GM06990 (cell line): ENCODE measurements at places on chromosomes 1 and 21.

DNA sequence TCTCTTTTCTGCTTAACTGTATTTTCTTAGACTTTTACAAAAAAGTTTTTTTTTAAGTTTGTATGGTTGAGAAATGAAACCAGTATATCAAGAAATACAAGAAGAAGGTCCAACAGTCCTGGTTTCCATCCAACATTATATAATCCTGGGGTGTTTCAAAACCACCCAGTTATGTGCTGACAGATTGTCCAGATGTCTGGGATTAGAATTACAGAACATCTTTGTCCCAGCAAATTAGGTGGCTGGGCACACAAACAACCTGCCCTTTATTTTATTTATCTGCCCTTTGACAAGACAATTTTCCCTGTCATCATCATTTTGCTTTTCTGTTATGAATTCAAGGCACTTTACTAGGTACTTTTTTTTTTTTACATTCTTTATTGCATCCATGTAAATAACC, 622.1 kb downstream of the PLPP3 start:
- no peak for DNase-seq

DNA sequence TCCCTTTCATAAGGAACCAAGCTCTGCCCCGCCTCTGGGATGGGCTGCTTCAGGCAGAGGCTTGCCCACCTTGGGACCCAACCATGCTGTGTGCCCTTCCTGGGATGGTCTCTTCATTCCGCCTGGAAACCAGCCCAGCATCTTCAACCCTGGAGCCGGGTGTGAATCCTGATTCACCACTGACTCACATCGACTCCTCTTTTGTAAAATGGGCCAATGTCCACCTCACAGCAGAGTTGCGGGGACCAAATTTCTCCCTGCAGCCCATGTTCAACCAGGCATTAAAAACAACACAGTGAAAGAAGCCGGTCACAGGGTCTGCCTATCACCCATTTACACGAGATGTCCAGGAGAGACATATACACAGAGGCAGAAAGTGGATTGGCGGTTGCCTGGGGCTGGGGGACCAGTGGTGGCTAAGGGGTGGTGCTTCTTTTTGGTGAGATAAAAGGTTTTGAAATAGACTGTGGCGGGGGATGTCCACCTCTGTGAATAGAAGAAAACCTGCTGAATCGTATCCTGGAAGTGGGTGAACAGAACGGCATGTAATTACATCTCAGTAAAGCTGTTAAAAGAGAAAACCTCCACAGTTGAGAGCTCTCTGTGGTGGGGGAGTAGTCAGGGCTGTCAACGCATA, 6.9 kb upstream of the GPR153 start:
- no peak for DNase-seq

GRCh38 chr1:13661539-13661938, 38.4 kb upstream of the PRDM2 start:
- DNase-seq: no peak

- peak; percentile 48 for DNase-seq
These were observed 26.9 kb downstream of the RPL5 start for GRCh38 chr1:92858564-92859399.

DNA sequence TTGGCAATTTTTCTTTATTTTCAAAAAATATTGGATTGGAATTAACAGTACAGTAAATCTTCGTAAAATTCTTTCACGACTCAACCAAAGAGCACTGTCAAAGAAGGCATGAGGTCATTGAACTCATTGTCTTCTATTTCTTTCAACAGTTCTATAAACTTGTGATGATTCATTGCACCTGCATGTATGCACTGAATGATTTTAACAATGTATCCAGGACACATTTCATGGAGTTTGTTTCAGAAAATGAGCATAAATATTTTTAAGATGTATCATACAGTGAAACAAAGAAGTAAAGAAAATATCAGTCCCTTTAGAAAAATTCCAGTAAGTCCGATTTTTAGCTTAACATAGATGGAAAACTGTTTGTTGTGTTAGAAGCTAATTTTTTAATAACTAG, 33.6 kb upstream of the CD34 start:
- DNase-seq: no peak

GRCh38 chr1:17348593-17349234, 23.3 kb upstream of the PADI6 start:
- peak; percentile 48 for DNase-seq

DNA sequence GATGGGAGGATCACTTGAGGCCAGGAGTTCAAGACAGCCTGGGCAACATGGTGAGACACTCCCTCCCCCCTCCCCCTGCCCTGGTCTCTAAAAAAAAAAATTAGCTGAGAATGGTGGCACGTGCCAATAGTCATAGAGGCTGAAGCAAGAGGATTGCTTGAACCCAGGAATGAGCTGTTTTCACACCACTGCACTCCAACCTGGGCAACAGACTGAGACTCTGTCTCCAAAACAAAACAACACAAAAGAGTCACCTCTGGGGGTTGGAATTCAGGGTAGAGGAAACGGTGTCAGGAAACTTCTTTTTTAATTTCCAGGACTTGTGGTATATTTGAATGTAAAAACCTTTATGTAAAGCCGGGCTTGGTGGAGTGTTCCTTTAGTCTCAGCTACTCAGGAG, 43.2 kb downstream of the RHOU start:
- DNase-seq: no peak

GRCh38 chr1:210330279-210330866, 1.7 kb downstream of the HHAT start:
- no peak for DNase-seq

- DNase-seq: no peak
These were observed 12.2 kb downstream of the NGF start for GRCh38 chr1:115325874-115326273.

DNA sequence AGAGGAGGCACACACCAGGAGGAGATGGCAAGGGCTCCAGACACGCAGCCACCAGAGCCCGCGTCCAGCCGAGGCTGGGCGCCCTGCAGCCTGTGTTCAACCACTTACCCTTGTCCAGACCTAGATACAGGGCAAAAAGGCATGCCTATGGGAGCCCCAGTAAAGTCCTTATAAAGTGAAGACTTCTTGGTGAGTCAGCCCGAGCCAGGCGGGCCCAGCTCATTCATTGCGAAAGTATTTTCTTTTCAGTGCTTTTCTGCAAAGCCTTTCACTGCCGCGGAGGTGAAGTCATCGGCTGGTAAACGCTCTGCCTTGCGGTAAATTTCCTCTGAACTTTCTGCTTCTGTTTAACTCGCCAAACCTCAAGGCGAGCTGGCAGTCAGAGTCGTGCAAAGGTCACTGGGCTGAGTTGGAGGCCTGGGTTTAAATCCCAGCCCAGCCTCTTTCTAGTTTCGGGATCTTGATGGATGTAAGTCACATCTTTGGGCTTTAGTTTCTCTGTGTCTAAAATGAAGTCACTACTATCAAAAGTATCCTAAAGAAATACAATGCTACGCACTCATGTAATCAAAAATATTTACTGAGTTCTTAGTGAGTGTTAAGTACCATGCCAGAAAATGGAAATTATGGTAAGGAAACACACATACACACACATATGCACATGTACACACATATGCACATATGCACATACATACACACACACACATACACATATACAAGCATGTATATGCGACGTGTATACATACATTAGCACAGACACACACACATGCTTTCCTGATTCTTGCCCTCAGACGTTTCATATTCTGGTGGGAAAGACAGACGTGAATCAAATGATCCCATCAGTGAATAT, 54.7 kb upstream of the IFFO2 start:
- peak; percentile 41 for DNase-seq

DNA sequence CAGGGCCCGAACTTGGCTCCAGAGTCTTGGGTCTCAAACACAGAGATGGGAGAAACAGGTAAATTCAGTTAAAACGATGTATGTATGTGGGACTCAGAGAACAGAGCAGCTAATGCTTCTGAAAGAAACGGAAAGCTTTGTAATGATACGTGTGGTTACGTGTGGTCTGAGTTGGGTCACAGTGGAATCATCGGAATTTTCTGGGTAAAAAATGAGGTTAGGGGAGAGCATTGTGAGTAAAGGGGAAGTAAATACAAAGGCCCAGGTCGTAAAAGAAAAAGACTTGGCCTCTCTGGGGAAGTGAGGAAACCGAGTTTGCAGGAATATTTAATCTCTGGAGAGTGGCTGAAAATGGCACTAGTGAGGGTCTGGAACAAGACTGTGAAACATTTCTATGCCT, 8.3 kb downstream of the NHLH2 start:
- no peak for DNase-seq

DNA sequence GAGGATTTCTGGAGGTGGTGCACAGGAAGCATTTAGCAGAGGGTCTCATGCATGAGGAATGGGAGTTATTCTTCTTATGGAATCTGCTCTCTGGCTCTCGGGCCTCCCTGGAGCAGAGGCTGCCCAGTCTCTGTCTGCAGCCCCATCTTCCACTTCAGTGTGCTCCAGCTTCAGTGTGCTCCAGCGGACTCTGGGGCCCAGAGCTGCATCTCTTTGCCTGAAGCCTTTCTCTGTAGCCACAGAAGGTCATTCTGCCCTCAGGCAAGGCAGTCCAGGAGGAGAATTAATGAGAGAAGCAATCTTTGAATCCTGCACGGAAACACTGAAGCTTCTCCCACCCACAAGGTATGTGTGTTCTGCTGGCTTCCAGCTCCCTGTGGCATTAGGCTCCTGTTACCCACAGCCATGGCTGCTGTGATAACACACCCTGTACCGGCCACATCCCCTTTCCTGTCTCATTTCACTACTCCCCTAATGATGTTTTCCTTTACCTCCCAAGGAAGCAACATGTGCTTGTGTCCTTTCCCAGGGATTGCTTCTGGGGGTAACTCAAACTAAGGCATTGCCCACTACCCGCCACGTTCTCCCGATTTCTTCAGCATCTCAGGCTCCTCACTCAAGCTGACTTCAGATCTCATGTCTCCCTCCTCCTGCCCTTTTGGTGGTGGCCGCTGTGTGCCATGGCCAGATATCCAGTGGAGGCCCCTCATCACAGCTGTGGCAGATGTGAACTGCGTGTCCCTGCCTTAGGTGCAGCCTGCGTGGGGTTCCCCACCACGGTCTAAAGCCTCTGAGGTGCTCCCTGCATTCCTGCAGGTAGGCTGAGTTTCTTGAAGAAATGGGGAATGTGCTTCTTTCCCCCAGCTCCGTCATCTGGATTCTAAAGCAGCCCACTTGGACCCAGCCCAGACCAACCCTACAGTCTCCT, 181.2 kb upstream of the GALNT2 start:
- DNase-seq: no peak

DNA sequence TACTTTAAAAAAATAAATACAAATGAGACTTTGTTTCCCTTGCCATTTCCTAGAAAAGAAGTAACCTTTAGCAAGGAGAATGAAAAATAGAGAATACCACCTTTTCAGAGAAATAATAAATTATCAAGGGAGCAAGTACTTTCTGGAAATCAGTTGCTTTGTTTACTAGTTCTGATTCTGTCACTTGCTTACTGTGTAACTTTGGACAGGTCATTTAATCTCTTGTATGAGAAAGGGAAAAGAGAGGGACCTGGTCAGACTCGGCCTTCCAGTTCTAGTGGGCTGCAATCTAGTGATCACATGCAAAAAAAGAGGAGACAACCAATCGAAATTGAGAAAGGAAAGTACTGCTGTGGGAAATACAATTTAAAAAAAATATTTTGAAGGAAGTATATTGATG, 34.2 kb downstream of the KCTD3 start:
- DNase-seq: no peak

GRCh38 chr1:42765269-42765668, 1.6 kb downstream of the P3H1 start:
- DNase-seq: no peak

GRCh38 chr1:24101796-24102586, 9.9 kb downstream of the MYOM3 start:
- no peak for DNase-seq

DNA sequence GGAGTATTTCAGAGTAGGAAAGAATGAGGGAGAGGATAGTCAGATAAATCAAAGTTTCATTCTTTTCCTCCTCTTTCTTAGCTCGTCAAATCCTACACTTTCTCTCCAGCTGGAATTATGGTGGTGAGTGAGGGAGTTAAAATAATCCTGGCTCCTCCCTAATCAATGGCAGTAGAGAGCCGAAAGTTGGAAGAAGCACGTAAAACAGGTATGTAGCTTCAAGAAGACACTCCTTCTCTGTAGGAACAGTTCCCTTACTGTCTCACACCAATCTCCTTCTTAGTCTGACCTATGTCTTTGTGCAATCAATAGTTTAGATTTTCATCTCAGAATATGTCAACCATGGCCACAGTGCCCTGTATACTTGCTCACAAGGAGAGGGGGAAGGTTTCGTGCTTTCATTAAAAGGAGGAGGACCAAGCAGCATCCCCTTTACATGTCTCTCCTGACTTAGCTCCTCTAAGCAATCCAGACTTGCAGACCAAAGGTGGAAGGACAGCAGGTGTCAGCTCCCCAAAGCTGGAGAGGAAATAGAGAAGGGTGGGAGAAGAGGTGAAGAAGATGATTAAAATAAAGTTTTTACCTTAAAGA, 878 bp downstream of the MINDY1 start:
- no peak for DNase-seq

- no peak for DNase-seq
These were observed 9.0 kb upstream of the CSF1 start for GRCh38 chr1:109901524-109902145.

DNA sequence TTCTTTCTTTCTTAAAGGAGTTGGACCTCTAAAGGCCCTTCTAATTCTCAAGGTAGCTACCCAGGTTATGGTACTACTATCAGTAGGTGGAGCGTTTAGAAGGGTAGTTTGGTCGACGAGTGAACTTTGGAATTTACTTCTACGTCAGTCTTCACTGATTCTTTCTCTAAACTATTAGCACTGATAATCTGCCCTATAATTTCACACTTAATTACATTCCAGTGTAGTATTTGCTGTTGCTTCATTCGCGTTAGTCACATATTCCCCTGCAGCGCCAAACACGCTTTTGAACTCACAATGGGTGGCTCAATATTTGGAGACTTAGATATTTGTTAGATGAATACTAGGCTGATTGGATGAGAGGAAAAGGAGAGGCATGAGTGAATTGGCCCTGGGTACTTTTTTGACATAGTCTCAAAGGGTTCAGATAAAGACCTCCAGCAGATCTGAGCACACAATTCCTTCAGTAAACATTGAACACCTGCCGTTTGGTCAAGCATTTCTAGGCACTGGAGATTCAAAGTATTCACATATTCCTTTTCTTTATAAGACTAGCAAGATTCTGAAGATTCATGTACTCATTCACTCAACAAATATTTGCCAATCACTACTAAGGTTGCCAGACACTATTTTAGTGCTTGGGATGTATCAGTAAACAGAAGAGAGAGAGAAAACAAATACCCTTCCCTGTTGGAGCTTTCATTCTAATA, 929 bp upstream of the FOXJ3 start:
- DNase-seq: no peak

- no peak for DNase-seq
These were observed 76.6 kb downstream of the DMRTB1 start for GRCh38 chr1:53535846-53536245.

GRCh38 chr1:161803181-161803580, 37.1 kb downstream of the ATF6 start:
- no peak for DNase-seq

DNA sequence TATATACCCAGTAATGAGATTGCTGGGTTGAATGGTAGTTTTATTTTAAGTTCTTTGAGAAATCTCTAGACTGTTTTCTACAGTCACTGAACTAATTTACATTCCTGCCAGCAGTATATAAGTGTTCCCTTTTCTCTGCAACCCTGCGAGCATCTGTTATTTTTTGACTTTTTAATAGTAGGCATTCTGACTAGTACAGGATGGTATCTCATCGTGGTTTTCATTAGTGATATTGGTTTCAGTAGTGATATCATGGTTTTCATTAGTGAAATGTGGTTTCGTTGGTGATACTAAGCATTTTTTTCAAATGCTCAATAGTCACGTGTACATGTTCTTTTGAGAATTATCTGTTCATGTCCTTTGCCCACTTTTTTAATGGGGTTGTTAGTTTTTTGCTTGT, 316.8 kb downstream of the PTBP2 start:
- DNase-seq: no peak

- no peak for DNase-seq
These were observed 29.5 kb downstream of the PEX14 start for GRCh38 chr1:10504249-10504648.
